Activated T-cell treated with anti-CD3 and anti-CD28 coated beads for 48 hours (primary cell): ENCODE measurements at places on chromosomes 4 and X.

- DNase-seq: peak; percentile 22
Observed at GRCh38 chrX:19840899-19841648, 46.3 kb downstream of the SH3KBP1 start.

DNA sequence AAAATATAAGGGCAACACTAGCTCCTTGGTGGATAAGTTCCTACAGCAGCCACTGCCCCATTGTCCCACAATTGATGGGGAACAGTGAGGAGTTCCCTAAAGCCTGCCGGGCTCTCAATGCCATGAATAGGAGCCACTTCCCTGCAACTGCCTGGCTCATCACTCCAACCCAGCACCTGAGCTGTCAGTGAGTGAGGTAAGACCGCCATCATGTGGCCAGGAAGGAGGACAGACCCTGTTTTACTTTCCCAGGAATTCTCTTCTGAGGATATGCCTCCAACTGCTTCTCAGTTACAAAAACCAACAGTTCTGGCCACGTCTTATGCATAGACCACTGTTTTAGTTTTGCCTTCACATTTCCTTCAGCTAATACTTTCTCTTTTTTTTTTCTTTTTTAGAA lies 45.5 kb downstream of the SRPX start:
- DNase-seq: no peak

DNA sequence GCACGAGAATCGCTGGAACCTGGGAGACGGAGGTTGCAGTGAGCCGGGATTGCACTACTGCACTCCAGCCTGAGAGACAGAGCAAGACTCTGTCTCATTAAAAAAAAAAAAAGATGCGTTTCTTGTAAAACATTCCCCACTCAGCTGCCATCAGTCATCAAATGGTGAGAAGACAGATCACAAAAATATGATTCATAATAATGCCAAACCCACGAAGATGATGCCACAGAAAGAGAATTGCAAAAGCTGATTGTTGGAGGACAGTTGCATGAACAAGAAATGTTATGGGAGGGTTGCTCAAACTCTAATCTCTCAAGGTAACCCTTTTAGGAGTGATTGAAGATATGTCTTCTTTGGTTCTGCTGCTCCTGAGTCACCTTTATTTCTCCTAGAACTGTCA lies 21.4 kb upstream of the SMIM14 start:
- DNase-seq: no peak

- DNase-seq: no peak
Observed at GRCh38 chr4:145909281-145909715, 29.3 kb downstream of the ZNF827 start.

DNA sequence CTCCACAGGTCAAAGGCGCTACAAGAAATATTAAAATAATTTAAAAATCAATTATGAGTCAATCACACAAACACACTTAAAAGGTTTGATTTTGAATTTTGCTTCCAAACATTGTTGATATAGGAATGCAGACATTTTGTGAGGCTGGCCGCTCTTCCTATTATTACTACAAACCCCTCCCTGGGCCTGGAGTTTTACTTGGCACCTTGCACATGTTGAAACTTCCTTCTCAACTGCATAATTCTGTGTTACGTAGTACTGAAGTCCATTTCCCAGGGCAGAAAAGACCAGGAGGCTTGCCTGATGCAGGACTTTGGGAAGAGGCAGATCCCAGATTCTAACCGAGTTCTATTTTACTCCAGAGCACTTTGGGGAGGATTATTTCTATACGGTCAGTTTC lies 71.5 kb downstream of the CYTL1 start:
- no peak for DNase-seq

DNA sequence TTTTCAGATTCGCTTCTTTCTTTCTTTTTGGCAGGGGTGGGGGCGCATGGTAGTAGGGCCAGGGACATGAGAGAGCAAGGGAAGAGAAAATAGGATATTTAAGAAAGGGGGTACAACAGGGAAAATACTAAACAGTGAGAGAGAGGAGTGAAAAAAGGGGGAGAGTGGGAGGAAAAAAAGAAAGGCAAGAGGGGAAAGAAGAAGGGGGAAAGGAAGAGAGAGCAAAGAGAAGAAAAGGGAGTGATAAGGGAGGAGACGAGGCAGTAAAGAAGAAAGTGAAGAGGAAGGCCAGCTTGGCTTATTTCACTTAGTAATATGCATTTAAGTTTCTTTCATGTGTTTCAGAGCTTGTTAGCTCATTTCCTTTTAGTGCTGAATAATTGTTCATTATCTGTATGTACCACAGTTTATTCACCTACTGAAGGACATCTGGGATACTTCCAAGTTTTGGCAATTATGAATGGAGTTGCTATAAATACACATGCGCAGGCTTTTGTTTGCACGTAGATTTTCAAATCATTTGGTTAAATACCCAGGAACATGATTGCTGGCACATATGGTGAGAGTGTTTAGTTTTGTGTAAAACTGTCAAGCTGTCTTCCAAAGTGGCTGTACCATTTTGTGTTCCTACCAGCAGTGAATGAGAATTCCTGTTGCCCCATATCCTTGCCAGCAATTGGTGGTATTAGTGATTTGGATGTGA lies 37.3 kb downstream of the CASP6 start:
- no peak for DNase-seq

GRCh38 chr4:138665851-138666250 lies 349.7 kb upstream of the NOCT start:
- DNase-seq: no peak

DNA sequence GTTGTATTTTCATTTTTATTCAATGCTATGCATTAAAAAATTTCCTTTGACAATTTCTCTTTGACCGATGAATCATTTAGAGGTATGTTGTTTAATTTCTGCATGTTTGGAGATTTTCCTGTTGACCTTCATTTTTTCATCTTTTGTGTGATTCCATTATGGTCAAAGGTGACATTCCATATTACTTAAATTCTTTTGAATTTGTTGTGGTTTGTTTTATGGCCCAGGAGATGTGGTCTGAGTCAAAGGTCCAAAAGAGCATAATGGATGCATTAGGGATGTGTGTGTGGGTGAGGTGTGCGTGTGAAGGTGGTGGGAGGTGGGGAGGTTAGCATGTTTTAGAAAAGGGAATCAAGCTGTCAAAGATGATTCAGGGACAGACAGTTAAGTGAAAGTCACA lies 76.0 kb upstream of the GIMD1 start:
- DNase-seq: no peak

- no peak for DNase-seq
Observed at GRCh38 chr4:37245391-37245954, 930 bp downstream of the NWD2 start.
